ENCODE measurements at places on chromosomes 5 and 9.

- DNase-seq, result no peak
Measured at GRCh38 chr9:112868461-112868860, 22.2 kb downstream of the SLC46A2 start.

GRCh38 chr5:141084487-141084989 lies 9.9 kb upstream of the PCDHB2 start:
- no peak for DNase-seq

DNA sequence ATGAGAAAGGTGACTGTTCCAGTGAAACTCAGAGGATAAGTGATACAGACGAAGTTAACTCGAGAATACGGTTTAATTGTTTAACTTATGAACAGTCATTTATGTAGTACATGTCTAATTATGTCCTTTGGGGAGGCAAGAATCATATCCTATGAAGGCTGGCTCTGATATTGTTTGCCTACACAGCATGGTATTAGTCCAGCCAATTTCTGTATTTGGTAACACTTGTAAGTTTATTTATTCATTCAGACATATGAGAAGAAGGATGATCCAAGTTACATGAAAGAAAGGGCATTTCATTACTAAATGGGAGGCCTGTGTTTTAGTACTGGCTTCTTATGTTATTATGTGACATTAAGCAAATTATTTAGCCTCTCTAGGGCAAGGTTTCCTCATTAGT lies 199.7 kb downstream of the NNT start:
- DNase-seq, result no peak

- no peak for DNase-seq
Measured at GRCh38 chr9:89319015-89319905, 960 bp downstream of the SECISBP2 start.

GRCh38 chr5:41048986-41049385 lies 22.2 kb downstream of the MROH2B start:
- DNase-seq, result no peak

- DNase-seq, result no peak
Measured at GRCh38 chr5:7866196-7866595, 2.6 kb downstream of the FASTKD3 start.

- DNase-seq, result no peak
Measured at GRCh38 chr5:116789522-116789921, 214.9 kb upstream of the SEMA6A start.

GRCh38 chr9:113519426-113520108 lies 56.0 kb downstream of the RGS3 start:
- DNase-seq, result no peak

DNA sequence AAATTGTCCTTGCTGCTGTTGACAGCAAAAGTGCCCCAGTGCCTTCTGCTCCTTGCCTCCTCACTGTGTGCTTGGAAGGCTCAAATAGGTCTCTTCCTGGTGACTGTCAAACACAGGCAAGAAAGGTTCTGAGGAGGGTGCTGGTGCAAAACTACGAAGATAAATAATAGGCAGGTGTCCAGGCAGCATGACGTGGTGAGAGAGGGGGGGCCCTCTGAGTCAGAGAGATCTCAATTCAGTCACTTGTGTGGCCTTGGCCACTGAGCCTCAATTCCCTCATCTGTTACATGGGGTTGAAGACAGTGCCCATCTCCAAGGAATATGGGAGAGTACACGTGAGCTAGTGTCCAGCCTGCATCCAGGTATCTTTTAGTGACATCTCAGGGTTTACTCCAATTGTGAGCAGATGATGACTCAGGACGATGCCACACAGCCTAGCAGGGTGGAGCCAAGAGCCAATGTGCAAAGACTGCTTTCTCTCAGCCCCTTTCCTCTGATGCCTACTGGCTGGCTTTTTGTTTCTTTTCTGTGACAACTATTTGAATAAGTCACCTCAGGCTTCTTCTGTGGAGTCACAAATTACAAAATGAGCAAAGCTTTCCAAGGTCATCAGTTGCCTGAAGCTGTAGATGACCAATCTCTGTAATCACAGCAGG lies 29.7 kb upstream of the SMIM32 start:
- DNase-seq, result no peak

GRCh38 chr9:73643379-73644013 lies 491.8 kb downstream of the ANXA1 start:
- DNase-seq, result no peak

- no peak for DNase-seq
Measured at GRCh38 chr9:99919930-99920329, 13.5 kb downstream of the STX17 start.

DNA sequence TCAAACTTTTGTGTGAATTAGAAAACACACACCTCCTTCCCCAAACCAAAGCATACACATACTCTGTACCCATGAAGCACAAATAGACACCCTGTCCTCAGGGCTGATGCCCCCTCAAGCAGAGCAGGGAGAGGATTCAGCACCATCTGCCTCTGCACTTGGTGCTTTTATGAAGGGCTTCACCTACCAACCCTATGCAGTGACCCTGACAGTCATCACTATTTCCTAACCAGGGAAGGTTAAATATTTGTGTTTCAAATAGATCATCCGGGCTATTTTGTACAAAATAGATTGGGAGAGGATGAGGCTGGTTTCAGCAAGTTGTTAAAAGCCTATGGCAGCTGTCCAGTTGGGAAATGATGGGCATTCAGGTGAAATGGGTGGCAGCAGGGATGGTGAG lies 396.2 kb downstream of the ZSWIM6 start:
- DNase-seq, result no peak

DNA sequence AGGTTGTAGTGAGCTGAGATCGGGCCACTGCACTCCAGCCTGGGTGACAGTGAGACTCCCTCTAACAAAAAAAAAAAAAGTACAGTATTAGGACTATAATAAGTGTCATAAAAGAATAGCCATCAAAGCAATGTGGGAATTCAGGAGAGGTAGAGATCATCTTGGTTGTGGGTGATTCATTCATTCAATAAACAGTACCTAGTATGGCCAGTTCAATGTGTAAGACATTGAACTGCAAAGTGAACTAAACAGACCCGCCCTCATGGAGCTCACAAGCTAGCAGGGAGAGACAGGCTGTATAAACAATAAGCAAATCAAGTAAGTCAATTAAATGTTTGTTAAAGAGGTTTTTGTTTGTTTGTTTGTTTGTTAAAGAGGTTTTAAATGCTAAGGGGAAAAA lies 146.1 kb upstream of the RANBP3L start:
- DNase-seq, result no peak

DNA sequence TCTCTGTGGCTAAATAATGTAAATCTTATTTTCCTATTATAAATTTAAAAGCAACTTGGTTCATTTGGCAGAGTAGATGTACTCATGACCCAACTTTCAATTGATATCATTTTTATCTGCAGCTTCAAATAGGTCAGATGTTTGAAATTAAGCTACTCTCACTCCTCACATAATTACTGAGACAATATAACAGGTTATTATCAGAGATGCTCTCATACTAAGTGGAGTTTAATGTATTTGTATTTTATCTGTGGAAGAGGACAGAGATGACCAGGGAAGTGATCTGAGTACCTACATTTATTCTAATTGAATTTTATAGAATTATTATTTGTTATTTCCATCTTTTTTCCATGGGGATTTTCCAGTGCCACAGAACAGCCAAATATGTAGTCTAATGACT lies 177.4 kb upstream of the PRLR start:
- no peak for DNase-seq

- no peak for DNase-seq
Measured at GRCh38 chr5:75558981-75559632, 47.4 kb downstream of the POLK start.

GRCh38 chr5:115575167-115576070 lies 26.9 kb downstream of the TICAM2 start:
- no peak for DNase-seq

- DNase-seq, result no peak
Measured at GRCh38 chr5:180673371-180674089, 24.1 kb upstream of the FLT4 start.

DNA sequence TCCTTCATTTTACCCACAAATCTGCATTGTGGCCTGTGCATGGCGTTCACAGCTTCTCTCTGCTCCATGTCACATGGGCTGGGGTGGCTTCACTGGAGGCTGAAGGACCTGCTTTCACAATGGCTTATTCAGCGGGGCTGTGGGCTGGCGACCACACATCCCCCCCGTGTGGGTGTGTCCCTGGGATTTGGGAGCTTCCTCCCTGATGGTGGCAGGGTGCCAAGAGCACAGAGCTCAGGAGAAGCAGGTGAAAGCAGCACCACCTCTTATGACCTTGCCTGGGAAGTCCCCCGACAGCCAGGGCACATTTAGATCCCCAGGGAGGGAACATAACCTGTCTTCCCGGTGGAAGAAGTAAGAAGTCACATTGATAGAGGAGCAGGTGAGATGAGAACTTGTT lies 5.0 kb upstream of the MED10 start:
- no peak for DNase-seq

- DNase-seq, result peak; percentile 76
Measured at GRCh38 chr5:37839407-37840052, at the start of gene GDNF. Gene GDNF, minus strand, starts transcription at chr5:37840041. Its CDS starts 5,245 bp downstream, at chr5:37834796.

DNA sequence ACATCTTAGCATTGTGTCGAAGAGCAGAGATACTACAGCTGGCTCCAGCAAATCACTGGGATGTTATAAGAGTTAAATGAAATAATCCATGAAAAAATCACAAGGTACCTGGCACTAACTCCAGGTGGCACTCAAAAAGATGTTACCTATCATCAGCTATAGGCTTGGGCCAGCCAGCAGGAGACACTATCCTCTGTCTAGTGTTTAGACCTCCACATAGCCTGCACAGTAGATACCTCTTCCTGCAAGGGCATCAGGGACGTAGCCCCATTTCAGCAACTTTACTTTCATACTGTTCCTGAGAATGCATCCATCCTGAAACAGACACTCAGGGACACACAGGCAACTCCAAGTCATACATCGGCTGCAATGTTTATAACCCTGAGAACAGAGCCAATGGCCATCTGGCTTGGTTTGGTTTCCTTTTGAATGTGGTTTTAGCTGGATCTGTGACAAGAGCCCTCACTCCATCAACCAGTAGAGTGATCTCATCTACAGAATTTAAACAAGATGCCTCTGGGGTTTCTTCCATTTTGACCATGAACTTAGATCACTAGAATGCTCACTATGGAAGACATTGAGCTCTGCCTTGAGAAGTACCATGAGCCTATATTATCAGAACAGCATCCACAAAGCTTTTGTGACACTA lies 69.9 kb downstream of the TLE1 start:
- no peak for DNase-seq

DNA sequence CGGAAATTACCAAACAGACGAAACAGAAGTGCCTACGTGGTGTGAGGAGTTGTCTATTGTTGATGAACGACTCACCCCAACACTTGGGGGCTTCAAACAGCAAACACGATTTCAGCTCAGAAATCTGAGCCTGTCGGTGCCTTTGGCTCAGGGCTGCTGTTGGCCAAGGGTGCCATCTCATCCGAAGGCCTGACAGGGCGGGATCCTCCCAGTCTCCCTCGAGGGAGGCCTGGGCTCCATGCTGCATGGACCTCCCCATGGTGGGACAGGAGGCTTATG lies 1.3 kb downstream of the LRRC14B start:
- no peak for DNase-seq

- DNase-seq, result no peak
Measured at GRCh38 chr5:36070687-36071571, 4.2 kb upstream of the UGT3A2 start.

GRCh38 chr5:120435129-120435528 lies 29.0 kb upstream of the PRR16 start:
- no peak for DNase-seq

DNA sequence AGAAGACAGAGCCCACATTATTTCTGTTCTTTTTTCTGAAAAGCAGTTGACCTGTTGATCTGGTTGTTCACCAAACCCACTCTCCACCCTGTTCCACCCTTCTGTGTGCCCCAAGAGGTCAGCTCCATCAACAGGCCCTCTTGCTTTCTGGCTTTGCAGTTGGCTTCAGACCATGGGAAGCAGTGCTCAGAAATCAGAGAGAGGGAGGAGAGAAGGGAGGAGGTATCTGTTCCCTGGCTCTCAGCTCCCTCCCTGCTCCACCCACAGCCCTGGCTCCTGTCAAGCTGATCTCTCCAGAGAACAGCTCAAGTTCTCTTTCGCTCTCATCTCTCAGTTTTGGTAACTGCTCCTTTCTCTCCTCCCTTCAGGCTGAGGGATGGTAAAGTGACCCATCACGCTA lies 144.2 kb upstream of the RAI14 start:
- DNase-seq, result no peak

DNA sequence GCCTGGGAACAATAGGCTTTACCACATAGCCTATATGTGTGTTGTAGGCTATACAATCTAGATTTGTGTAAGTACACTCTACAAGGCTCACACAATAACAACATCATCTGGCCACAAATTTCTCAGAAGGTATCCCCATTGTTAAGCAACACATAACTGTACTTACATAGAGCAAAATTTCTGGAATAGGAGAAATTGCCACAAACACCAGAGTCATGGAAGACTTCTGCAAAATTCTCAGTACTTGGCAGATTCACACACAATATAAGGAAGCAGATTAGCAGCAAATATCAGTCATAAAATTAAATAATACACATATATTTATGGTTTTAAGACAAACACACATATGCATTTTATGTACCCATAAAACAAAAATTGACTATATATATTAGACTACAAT lies 16.4 kb downstream of the GNAQ start:
- no peak for DNase-seq

DNA sequence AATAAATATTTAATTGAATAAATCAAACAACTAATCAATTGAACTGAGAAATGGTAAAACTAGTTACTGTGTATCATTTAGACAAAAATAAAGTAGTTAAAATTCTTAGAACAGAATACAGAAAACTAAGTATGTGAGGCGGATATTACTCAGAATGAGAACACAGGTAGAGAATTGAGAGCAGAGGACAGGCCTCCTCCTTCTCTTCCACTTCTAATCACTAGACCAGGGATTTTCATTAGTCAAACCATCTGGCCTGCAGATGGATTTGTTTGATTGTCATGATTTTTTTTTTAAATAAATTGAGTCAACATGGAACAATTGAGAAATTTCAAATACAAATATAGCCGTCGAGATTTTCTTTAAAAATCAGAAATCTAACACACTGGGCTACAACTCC lies 198.6 kb upstream of the HMHB1 start:
- DNase-seq, result no peak

DNA sequence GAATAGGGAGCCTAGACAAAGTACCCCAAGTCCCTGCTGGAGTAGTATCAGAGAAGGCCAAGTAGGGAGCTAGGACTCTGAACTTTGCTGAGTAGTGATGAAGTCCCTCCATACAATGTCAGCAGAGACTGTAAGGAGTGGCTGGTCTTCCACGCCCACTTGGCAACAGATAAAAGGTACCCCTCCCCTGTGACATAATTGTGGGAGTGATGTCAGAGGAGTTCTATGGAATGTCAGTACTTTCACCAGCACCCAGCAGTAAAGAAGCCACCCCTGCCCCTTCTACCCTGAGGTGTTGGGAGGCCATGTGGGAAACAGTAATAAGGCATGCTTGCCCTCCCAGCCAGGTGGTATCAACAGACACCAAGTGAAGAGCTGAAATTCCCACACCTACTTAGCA lies 143.9 kb downstream of the SLIT3 start:
- no peak for DNase-seq

GRCh38 chr9:96487029-96487396 lies 37.0 kb downstream of the HABP4 start:
- DNase-seq, result no peak

GRCh38 chr5:172399336-172399735 lies 55.0 kb downstream of the SH3PXD2B start:
- no peak for DNase-seq

GRCh38 chr9:14383294-14383693 lies 69.4 kb upstream of the NFIB start:
- no peak for DNase-seq
